T-helper 1 cell (primary cell): ENCODE measurements at places on chromosomes 4 and X.

DNA sequence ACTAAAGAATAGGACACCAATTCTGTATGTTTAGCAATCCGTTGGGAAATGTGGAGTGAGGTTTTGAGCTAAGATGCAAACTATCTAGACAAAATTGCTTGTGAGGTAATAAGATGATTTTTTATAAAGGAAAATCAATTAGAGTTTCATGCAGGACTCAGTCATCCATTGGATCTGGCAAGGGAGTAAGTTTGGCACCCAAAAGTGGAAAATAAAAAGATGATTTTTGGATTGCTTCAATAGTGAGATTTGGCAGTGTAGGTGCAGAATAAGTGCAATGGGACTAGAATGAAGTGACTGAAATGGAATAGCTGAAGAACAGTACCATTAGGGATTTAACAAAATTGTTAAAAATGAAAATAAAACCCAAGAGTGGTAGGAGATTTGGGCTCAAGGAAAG is 290.5 kb upstream of the EPHA5 start:
- no peak for DNase-seq

- DNase-seq = no peak
These were observed 613.1 kb upstream of the HS3ST1 start for GRCh38 chr4:12041828-12042227.

DNA sequence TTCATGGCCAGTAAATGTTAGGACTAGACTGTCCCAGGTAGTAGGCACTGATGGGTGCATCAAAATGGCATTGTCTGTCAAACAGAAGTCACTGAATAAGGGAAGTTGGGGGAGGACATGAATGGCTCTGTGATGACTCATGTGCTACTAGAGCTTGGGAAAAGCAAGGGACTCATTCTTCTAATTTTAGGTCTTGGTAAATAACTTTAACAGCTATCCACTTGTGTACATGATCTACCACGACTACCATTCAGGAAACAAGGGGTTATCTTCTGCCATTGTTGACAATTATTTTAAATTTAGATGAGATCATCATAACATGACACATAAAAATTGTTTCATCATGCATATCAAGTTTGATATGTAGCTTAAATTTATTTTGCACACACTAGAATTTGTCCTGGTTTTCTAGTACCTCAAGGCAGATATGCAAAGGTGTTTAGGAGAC is 6.3 kb downstream of the AREG start:
- no peak for DNase-seq

GRCh38 chr4:93947286-93947685 is 118.7 kb downstream of the ATOH1 start:
- no peak for DNase-seq
